ENCODE measurements at places on chromosomes 1 and 21.

- DNase-seq: no peak
Measured at GRCh38 chr1:117295001-117295400, 72.2 kb upstream of the MAN1A2 start.

- DNase-seq: no peak
Measured at GRCh38 chr1:218482683-218483082, 137.5 kb downstream of the TGFB2 start.

DNA sequence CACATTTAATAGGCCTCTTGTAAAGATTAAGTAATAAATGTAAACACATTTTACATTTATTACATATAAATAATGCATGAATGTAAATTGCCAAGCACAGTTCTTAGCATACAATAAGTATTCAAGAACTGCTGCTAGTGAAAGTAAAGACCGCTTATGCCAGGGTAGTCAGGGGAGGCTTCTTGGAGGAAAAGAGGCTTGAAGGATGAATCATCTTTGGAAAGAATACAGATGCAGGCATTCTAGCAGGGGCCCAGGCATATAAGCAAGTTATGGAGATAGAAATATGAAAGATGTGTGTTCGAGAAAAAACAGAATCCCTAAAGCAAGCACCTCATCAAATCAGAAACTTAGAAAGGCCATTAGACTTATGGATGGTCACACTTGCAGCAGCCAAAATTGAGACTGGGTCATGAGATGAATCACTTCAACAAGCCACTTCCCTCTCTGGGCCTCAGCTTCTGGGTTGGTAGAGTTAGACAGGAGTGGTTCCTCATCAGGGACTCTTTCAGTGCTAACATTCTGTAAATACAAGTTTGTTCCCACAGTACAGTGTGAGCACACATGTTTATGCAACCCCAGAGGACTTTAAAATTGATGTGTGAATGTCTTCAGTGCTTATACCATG, 79.8 kb upstream of the ROR1 start:
- no peak for DNase-seq

GRCh38 chr1:169508432-169509338, 22.9 kb upstream of the SLC19A2 start:
- no peak for DNase-seq

- DNase-seq: no peak
Measured at GRCh38 chr1:62237361-62237760, 42.7 kb downstream of the L1TD1 start.

- DNase-seq: no peak
Measured at GRCh38 chr1:221706876-221707582, 34.9 kb downstream of the DUSP10 start.

Data from stimulated activated CD4-positive, alpha-beta T cell treated with anti-CD3 and anti-CD28 coated beads, Interleukin-1b, Interleukin-23, amount 100 ng/mL, for 1 hour (primary cell).